ENCODE measurements at places on chromosomes 12 and 14. TPM values are rescaled to one million over a fixed set of nuclear protein-coding genes. Genes with fewer than 3 reads are reported as not detected.

HSPB8 gene
- polyA plus RNA-seq: not detected

NTS gene
- not detected for polyA plus RNA-seq

KRT3 gene
- not detected for polyA plus RNA-seq

- no peak for DNase-seq
Observed at GRCh38 chr12:24463375-24463774, 485.5 kb downstream of the BCAT1 start.

DNA sequence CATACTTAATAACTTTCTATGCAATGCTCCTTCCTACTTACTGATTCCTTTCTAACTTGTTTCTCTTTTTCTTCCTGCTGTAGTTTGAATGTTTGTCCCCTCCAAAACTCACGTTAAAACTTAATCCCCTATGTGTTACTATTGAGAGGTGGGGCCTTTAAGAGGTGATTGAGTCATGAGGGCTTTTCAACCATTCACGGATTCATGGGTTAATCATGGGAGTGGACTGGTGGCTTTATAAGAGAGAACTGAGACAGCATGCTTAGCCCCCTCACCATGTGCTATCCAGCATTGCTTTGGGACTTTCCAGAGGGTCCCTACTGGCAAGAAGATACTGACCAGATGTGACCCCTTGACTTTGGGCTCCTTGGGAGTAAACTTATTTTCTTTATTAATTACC is 66.0 kb upstream of the TRIM9 start:
- no peak for DNase-seq

- no peak for DNase-seq
Observed at GRCh38 chr14:58054100-58054499, 97.9 kb downstream of the ARMH4 start.
